ENCODE measurements at places on chromosomes 6 and 20. TPM values are rescaled to one million over a fixed set of nuclear protein-coding genes. Genes with fewer than 3 reads are reported as not detected.
A peak's percentile ranks its signal among the peaks of the same experiment; 100 is the strongest.

- no peak for DNase-seq
Measured at GRCh38 chr6:160430203-160430602, 82.0 kb downstream of the SLC22A3 start.

DNA sequence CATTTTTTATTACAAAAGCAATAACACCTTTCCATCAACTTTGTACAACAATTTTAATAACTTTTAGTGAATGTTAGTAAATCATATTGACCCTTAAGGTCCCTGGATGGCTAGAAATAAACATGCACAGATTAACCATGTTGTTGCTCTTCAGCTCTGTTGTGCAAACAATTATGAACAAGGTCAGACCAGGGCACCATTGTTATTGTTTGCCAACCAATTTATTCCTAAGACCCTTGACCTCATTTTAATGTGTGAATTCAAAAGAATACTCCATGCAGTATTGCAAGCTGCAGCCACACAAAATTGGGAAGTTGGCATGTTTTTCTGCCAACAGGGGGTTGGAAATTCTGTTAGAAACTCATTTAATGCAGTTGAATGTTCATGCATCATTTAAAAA, 426.6 kb upstream of the MAP3K7 start:
- peak; percentile 3 for DNase-seq

DNA sequence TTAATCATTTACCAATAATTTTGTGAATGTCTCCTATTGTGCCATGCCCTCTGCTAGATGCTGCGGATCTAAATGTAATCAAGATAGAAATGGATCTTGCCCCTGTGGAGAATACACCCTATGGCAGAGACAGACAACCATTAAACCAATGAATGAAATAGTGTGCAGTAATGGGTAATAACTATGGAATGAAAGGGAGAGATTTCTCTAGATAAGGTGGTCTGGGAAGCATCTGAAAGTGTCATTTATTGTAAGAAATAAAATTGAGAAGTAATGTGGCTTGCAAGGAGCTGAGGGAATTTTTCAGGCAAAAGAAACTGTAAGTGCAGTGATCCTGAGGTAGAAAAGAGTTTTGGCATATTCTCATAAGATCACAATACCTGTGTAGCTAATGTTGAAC, 430.0 kb downstream of the LMBRD1 start:
- DNase-seq: no peak

DNA sequence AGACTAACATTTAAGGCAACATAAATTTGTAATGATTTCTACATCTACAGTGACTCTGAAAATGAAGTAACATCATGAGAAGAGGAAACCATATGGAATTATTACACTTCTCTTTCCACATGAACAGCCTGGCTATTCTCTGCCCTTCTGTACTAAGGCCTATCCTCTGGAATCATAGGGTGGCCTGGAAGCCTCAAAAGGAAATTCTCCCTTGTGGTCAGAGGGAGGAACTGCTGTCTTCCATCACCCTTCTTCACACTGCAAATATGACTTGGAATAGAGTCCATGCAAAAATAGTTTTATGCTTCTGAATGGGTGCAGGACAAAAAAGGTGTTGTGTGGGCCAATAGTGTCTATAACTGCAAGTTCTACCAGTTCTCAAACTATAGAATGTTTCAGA, 44.6 kb upstream of the SH3BGRL2 start:
- DNase-seq: peak; percentile 59

- DNase-seq: peak; percentile 81
Measured at GRCh38 chr20:53750827-53751619, 157.4 kb upstream of the ZNF217 start.

DNA sequence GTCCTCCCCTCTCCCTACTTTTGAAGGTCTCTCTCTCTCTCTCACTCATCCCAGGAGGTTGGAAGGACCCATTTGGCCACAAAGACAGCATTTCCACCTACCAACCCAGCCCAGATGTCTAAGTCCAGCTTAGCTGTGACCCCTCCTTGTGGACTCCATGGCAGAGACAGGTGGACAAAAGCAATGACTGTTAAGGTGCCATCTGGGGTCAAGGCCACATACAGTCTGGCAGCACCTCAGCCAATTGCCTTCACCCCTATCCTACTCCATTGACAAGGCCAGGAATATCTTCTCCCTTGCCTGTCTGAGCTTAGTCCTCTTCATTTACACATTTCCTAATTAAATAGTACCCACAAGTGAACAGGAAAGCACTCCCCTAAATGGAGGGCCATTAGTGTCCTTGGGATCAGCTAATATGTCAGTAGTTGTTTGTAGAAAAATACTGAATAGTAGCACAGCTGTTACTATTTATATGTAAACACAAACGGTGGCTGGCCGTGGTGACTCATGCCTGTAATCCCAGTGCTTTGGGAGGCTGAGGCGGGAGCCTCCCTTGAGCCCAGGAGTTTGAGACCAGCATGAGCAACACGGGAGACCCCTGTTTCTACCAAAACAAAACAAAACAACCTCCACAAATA, 28.8 kb downstream of the GCM1 start:
- DNase-seq: peak; percentile 25

DNA sequence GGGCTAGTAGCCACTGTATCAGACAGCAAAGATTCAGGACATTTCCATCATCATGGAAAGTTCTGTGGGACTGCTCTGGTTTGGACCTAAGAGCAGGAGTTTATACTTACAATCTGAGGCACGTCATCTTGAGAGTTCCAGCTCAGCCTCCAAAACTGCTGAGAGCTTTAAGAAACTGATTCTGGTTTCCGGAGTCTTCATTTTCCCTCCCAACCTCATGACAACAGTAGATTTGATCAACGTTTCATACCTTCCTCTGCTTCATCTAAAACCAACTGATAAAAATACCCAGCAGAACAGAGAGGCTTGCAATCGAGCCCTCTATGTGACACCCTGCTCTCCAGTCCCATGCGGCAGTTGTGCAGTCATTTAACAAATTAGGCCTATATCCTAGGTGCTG, 64.3 kb upstream of the EPB41L1 start:
- DNase-seq: no peak

- peak; percentile 90 for DNase-seq
Measured at GRCh38 chr6:144265390-144265789, 19.7 kb upstream of the UTRN start.

DNA sequence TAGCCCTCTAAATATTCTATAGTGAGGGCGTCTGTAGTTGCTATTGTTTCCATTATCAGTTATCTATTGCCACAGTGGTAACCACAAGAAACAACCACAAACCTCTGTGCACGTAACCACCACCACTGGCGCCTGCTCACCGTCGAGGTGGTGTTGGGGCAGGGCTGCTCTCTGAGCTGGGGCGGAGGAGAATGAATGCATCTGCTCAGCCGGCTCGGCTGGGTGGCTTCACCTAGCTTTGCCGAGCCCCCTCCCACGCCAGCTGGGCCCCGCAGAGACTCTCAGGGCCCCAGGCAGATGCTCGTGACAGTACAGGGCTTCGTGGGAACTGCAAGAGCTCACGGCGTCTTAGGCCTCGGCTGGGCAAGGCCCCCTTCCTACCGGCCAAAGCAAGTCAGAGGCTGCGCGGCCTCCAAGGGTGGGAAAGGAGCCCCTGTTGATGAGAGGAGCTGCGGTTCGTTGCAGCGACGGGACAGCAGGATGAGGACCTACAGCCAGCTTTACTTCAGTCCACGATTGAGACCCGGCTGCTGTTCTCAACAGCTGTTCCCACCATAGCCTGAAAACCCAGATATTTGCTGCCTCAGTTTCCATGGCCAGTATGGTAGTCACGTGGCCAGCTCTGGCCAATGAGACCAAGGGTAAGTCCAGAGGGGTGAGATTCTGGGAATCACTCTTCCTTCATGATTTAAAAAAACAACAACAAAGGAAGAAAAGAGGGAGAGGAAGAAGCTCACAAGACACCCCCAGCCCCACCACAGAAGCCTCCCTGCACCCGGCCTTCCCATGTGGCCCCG, 120.2 kb upstream of the AFDN start:
- DNase-seq: no peak

DNA sequence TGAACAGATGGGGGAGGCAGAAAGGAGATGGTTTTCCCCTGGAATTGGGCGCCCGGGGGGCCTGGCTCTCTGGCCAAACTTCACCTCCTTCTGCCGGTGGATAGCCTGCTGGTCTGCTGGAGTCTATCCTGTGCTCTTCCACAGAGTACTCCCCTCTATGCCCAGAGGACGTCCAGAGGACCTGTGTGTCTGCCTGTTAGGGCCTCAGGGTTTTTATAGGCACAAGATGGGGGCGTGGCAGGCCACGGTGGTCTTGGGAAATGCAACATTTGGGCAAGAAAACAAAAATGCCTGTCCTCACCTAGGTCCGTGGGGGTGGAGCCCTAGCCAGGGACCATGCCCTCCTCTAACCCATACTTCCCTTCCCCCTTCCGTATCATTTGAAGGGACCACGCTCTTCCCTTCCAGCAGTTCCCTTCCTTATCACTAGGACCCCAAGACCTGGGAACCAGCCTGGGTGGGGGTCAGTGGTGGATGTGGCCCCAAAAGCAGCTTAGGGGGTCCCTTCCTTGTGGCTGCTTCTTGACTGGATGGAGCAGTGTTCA, 53.6 kb upstream of the ZNF337 start:
- DNase-seq: no peak

- peak; percentile 73 for DNase-seq
Measured at GRCh38 chr6:30169658-30170614, 6.6 kb downstream of the TRIM15 start.

GRCh38 chr6:155693573-155694418, 238.2 kb upstream of the NOX3 start:
- DNase-seq: no peak

DNA sequence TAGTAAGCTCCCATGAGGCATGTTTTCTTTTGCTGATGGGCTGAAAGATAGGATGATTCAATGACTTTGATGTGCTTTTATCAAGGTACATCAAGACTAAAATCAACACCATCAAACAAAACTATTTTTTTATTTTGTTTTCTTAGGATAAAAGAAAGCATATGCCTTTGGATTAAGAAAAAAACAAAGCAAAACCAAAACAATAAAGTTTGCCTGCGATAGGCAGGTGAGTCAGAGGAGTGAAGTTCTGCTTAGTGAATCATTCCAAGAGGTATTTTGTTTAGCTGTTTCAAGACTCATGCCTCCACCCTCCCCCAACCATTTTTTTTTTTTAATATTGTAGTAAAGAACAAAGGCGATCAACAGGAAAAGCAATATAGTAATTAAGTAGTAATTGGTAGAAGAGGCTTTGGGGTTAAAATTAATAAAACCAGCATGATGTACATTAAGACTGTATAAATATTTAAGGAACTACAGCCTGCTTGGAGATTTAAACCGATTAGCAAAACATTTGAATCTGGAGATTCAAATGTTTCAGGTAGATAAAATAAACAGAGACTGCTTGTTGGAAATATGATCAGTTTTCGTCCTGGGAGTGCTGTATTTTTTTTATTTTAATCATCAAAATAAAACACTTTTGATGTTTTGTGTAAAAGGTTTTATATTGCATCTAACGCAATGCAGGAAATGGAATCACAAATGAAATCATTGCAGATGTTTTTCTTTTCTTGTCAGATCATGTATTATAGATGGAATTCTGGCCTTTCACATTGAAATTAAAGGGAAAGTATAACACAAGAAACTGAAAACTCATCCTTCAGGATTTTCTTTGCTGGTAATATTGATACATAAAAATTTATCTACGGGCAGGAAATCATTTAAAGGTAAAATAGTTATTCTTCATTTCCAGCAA, 482.3 kb upstream of the MANEA start:
- peak; percentile 8 for DNase-seq

CMTR1 gene
- total RNA-seq: 35.8 TPM

POPDC3 gene
- total RNA-seq: 0.62 TPM

SCUBE3 gene
- not detected for total RNA-seq

OPRM1 gene
- not detected for total RNA-seq

Measured in A673 (cell line).